ENCODE measurements at places on chromosomes 7 and 10. TPM values are rescaled to one million over a fixed set of nuclear protein-coding genes. Genes with fewer than 3 reads are reported as not detected.

The RBP3 gene
- not detected for total RNA-seq

The ANKRD61 gene
- not detected for total RNA-seq

The TYSND1 gene
- total RNA-seq, result 13.4 TPM

The TMEM213 gene
- 1.9 TPM for total RNA-seq

The HOXA13 gene
- total RNA-seq, result not detected

The NYAP1 gene
- 1.1 TPM for total RNA-seq

The GDF2 gene
- total RNA-seq, result not detected

The SHTN1 gene
- total RNA-seq, result 43.1 TPM

The LIPK gene
- not detected for total RNA-seq

The HEPACAM2 gene
- 0.18 TPM for total RNA-seq

The TACC2 gene
- 141 TPM for total RNA-seq

The SLC26A3 gene
- total RNA-seq, result not detected

- no peak for DNase-seq
These were observed 127.8 kb downstream of the MGMT start for GRCh38 chr10:129594811-129595210.

- no peak for DNase-seq
These were observed 30.0 kb downstream of the PAX2 start for GRCh38 chr10:100775386-100775785.

DNA sequence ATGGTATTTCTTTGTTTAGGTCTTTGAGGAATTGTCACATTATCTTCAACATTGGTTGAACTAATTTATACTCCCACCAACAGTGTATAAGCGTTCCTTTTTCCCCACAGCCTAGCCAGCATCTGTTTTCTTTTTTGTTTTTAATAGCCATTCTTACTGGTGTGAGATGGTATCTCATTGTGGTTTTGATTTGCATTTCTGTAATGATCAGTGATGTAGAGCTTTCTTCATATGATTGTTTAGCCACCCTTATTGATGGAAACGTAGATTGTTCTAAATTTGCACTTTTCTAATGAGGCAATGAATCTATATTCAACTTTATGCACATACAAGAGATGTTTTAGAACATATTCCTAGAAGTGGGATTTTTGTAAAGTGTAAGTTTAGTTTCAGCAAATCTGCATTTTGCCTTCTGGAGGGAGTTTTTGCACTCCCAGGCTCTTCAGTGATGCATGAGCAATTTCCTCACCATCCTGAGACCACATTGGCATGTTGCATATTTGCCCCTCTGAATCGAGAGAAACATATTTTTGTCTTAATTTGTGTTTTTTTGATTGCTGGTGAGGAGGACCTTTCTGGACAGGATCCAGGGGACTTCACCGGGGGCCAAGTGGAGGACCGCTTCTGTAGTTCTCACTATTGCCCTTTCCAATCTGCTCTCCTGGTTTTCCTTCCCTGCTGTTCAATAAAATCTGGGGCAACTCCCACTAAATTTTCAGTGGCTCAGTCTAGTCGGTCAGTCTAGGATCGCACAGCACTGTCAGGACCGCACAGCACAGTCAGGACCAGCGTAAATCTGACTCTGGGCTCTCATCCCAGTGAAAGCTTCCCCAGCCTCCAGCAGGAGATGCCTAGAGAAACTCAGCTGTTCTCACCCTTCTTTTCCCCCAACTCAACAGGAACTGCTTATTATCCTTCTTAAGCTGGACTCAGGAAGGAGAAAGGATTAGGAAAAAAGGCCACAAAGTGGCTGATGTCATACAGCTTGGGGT, 157.0 kb downstream of the PTPN20 start:
- no peak for DNase-seq

DNA sequence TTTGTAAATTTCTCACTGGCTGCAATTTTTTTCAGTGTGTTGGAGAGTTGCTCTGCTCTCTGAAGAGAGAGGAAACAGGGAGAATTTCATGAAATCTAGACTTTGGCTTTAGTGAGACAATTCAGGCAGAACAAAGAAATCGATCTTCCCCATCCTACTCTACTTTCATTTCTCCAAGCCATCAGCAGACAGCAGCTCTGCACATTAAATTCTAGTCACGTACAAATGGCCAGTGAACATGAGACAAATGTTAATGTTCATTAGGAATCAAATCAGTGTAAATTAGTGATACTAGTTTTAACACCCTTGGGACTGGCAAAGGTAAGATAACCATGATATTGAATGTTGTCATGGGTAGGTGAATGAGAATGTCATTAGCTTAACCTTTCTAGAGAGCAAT, 140.8 kb downstream of the ANLN start:
- DNase-seq, result no peak

DNA sequence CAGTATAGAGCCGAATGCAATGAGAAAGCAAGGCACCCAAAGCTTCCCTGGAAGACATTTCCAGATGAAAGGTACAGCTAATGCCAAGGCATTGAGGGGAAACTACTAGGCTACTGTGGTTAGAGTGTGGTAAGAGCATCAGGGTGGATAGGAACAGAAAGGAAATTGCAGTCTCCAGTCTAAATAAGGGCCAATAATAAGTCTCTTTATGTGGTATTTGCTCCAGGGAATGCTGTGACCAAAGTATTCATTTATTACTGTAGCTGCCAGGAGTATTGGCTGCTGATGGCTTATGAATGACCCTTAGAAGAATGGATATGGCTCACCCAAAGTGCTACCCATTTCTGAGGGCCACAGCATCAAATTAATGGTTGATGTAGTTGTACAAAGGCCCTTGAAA, 30.1 kb upstream of the POT1 start:
- no peak for DNase-seq

- DNase-seq, result no peak
These were observed 99.3 kb downstream of the CFAP58 start for GRCh38 chr10:104452977-104453376.

- DNase-seq, result no peak
These were observed 70.8 kb upstream of the GNAI1 start for GRCh38 chr7:80063834-80064233.

GRCh38 chr10:102188298-102188940, 36.2 kb downstream of the NOLC1 start:
- DNase-seq, result no peak

DNA sequence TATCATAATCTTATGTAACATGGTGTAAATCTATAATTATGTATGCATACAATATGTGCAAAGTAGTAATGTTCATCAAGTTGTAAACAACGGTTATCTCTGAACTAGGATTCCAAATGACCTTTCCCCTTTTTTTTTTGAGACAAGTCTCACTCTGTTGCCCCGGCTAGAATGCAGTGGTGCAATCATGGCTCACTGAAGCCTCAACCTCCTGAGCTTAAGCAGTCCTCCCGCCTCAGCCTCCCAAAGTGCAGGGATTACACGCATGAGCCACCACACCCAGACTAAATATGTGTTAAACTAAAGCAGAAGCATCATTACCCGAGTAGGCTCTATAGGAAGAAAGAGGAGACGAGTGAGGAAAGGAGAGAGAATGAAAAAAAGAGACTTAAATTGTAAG, 7.8 kb upstream of the KMT2C start:
- DNase-seq, result no peak

DNA sequence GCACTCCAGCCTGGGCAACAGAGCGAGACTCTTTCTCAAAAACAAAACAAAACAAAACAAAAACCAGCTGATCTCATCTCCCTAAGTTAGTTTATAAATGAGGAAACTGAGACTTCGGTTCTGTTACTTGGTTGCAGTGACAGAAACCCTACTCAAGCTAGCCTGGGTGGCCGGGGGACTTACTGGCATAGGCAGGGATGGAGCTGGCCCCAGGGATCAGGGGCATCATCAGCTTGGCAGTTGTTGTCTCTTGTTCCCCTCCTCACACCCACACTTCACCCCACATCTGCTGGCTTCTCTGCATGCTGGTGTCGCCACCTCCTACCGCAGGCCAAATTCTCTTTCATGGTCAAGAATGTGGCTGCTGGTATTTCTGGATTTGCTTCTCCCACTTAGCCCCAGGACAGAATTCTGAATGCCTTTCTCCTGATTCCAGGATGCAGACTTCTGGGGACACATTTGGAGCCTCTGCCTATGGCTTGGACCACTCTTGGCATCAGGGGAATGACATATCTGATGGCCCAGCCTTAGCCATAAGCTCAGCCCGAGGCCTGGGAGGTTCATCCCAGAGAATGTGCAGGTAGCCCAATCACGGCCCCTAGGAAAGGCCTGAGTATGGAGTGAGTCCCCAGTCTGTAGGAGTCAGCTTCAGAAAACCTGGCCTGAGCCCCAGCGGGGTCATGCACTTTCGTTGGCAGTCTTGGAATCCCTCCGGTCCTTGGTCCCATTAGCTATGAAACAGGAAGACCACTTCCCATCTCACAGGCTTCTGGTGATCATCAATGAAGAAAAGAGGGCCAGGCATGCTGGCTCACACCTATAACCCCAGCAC, 41.6 kb upstream of the CTBP2 start:
- DNase-seq, result no peak

DNA sequence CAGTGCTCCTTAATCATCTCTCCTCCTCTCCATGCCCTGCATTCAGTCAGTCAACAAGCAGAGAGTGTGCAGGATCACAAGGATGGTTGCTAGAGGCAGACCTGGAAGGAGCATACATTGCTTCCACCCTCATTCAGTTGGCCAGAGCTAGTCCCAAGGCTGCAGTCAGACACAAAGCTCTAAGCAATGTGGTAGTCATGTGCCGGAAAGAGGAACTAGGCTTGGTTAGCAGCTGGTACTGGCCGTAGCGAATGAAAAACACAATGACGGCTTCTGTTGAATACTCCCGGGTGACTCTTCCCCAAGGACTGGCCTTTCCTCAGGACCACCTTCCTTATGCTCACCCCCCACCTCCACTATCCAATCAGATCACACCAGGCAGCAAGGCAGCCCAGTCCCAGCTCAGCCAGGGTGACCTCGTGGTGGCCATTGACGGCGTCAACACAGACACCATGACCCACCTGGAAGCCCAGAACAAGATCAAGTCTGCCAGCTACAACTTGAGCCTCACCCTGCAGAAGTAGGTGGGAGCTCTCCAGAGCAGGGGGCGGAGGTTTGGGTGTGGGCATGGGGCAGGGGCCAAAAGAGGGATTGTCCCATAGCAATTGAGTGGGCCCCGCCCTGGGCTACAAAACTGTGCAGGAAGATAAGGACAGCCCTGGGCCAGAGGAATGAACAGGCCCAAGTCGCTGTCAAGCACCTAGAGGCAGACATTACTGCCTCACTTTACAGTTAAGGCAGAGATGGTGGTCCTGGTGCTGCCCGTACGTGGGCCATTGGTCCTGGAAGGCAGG, 10.9 kb downstream of the LDB3 start:
- DNase-seq, result no peak

DNA sequence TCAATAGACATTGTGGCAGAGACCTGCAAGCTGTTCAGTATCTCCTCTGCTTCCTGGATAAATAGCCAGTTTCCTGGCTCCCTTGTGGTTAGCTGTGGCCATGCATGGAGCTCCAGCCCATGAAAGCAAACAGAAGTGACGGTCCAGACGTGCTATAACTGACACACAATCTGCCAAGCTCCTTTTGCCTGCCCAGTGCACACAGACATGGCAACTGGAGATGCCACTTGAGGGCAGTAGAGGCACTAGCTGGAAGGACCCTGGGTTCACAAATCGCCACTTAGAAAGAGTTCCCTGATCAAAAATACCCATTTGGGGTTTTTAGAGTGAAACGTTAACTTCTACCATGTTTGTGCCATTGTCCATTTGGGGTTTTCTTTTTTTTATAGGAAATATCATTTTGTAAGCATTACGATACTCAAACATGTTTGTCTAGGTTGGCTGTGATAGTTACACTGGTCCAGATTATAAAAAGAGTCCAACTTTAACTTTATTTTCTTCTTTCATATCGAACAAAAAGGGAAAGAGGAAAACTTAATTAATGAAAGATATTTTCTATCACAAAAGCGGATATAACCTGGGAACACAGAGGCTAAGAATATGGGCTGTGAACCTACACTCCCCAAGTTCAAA, 31.3 kb downstream of the KIN start:
- DNase-seq, result no peak

- DNase-seq, result no peak
These were observed 177.1 kb upstream of the SVIL start for GRCh38 chr10:29811751-29812427.

GRCh38 chr10:114352653-114353298, 51.5 kb downstream of the AFAP1L2 start:
- DNase-seq, result no peak
